GM23248 (cell line): ENCODE measurements at places on chromosomes 13 and 19. TPM values are rescaled to one million over a fixed set of nuclear protein-coding genes. Genes with fewer than 3 reads are reported as not detected.

RNF225 gene
- total RNA-seq: not detected in 2 replicates

GRCh38 chr13:107681600-107681999, 533.7 kb downstream of the LIG4 start:
- no peak for DNase-seq

- peak; percentile 76 for DNase-seq
Observed at GRCh38 chr19:55283548-55284377, at the start of gene BRSK1. Gene BRSK1, plus strand, starts transcription at chr19:55283997. Its CDS starts 446 bp downstream, at chr19:55284443.

DNA sequence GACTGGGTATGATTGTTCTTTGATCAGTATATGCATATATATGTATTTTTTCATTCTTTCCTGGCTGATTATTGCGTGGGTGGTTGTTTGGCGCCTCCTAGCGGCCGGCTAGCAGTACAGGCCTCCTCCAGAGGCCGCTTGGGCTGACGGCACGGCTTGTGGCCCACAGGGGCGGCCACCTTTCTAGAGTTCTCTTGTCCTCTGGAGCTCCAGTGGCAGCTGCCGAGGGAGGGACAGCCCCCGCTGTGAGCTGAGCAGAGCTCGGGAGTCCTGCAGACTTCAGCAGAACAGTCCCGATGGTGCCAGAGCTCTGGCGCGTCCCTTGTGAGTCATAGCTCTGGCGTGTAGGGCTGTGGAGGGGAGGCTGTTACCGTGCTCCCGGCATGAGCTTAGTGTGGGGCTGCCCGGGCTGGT, 22.5 kb upstream of the ZNF429 start:
- peak; percentile 33 for DNase-seq

GRCh38 chr13:77338329-77338728, 11.4 kb upstream of the MYCBP2 start:
- no peak for DNase-seq

GRCh38 chr13:94233401-94233800, 246.1 kb downstream of the DCT start:
- peak; percentile 94 for DNase-seq

GRCh38 chr19:2560369-2560768, 84.4 kb downstream of the GADD45B start:
- DNase-seq: no peak

GRCh38 chr13:103351035-103351828, 285.0 kb upstream of the SLC10A2 start:
- DNase-seq: no peak
